ENCODE measurements at places on chromosomes 5 and 9.

DNA sequence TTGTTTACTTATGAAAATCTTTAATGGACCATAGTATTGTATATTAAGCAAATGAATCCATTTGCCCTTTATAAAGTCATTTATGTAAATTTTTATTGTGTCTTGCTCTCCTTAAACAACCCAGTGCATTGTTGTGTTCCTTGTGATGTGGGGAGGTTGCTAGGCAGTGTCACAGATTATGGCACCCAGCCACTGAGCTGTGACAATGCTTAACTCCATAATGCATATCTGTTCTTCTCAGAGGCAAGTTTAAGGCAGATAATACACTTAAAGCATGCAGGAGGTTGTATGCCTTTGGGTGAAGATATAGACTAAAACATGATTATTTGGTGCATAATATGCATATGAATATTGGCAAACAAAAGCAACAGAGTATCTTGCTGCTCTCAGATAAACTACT is 269.6 kb upstream of the RIOK2 start:
- no peak for DNase-seq

DNA sequence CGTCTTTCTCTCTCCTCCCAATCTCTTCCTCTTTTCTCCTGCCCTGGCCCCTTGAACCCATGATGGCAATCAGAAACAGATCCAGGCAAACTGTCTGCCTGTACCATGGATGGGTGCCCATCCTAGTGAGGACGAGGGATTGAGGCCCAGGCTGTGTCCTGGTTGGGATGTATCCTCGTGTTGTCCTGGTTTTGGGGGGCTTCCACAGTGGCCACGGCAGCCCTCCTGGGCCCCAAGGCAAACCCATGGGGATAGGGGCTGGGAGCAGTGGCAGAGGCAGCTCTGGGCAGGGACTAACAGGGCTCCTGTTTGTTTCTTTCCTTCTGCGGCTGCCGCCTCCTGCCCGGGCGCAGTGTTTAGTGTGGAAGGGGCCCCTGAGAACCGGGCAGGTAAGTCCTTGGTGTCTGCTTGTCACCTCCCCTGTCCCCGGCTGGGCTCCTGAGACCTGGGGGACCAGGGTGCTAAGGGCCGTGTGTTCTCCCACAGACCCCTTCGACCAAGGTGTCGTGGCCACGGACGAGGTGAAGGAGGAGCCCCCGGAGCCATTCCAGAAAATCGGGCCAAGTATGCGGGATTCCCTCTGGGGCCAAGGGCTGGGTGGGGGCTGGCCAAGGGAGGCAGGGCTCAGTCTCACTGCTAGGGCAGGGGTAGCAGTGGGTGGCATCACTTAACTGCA is 70.0 kb downstream of the AMBP start:
- no peak for DNase-seq

GRCh38 chr9:131447148-131447547 is 53.3 kb downstream of the PRRC2B start:
- no peak for DNase-seq

DNA sequence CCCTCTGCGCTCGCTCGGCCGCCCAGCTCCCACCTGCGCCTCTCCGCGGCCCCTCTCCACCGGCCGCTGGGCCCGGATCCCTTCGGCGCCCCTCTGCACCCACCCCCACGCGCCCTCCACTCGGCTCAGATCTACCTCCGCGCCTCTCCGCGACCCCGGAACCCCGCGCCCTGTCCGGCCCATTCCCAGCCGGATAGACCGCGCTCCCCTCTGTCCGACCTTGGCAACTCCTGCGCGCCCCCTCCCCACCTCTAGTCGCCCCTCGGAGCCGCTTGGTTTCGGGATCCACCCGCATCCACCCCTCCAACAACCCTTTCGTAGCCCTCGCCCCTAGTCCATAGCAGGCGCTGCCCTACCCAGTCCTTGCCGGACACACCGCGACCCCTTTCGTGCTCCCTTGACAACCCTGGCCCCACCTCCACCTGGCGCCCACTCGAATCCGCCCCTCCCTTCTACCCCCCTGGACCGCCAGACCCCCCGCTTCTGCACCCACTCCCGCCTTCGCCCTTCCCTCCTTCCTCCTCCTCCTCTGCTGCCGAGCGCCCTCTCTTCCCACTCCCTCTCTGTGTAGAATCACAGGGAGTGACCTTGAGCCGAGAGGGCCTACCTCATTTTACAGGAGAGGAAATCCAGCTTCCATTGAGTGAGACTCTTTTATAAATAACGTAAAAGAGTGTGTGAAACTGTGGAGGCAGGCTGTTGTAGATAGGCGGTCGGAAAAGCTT is 525 bp upstream of the AK3 start:
- no peak for DNase-seq

DNA sequence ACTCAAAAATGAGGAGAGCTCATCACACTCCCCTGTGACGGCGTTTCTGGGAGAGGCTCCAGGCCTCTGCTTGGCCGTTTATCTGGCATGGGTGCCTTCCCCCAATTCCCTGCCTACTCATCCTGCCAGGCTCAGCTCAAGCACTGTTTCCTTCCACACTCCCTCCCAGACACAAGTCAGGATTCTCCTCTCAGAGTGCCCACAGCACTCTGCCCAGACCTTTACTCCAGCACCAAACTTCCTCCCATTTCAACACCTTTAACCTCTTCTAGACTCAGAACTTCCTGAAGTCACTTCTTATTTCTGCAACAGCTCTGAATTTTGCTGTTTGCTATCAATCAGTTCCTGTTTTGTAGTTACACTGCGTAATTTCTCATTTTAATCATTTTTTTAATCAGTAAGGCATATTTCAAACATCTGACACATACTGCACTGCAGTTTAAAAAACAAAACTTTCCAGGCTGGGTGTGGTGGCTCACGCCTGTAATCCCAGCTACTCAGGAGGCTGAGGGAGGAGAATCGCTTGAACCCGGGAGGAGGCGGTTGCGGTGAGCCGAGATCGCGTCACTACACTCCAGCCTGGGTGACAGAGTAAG is 16.0 kb downstream of the TRMO start:
- DNase-seq, result no peak

- DNase-seq, result no peak
Observed at GRCh38 chr5:66209350-66209749, 65.2 kb downstream of the SREK1 start.

DNA sequence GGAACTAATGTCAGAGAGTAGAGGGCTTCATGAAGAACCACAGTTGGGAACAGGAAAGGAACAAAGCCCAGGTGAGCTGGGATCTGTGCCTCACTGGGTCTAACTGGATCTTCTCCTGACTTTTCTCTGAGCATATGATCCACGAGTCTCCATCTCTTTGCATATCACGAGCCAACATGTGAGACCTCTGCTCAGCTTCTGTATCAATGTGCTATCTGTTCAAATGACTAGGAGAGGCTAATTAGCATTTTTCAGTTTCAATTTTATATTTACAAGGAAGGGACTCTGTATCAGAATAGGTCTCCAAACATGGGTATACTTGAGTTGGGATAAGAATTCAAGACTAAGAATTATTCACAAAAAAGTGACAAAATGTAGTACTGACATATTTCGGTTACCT is 73.8 kb upstream of the SGCD start:
- no peak for DNase-seq

DNA sequence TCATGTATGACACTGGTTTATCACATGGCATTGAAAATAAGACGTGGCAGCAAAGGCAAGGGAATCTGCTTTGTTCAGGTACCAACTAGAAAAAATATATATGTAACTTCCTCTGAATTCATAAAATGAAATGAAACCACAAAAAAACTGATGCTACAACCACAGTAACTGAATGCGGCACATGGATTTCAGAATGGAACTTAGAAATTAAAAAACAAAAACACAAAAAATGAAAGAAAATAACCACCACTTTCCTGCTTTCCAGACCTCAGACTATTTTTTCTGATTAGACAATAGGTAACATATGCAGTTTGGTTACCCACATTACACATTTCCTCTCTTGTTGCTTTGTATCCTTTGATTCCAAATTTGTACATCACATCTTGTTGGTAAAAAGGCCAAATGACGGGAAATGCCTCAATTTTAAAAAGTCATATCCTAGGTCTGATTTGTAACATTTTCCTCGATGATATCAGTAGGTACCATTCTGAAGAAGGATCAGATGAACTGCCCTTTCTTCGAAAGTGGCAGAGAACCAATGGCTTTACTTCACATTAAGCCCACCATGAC is 18.1 kb upstream of the PDCL start:
- DNase-seq, result no peak

DNA sequence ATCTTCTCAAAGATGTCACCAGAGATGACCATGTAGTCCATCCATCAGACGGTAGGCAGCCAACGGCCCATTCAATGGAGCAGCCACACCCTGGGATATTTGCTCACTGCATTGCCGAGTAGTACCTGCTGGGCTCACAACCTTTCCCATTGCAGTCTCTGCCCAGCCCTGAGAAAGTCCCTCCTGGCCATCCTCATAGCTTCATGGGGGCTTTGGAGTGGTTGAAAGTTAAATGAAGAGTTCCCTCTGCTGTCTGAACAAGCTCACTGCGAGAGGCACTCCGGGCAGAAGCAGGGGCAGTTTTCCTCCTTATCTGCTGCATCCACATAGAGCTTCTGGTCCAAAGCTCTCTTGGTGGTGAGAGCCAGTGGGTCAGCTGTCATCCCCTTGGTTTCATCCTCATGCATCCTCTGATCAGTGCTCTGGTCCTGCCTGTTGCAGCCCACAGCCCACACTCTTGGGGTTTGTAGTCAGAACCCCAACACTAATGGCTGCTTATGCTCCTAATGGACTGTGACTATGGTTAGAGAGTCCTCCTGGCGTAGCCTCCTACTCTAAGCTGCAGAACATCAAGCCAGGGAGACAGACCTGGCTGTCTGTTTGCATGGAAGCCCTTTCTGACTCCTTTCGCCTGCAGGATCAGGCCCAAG is 23.3 kb downstream of the TNFSF8 start:
- DNase-seq, result peak; percentile 68

DNA sequence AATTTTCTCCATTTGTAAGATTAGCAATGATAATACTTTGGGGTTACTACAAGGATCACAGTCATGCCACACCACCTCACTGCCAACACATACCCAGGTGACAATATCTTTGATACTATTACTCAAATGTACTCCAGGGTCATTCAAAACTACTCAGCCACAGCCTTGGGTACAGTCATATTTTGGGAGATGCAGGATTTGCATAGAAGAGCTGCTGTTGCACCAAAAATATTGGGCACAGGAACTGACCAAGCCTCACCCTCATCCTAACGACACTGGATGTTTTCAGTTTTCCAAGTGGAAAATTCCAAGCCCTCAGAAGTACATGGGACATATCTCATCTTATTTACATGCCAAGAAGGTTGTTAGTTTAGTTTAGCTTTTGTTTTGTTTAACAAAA is 120.9 kb upstream of the C6 start:
- DNase-seq, result no peak

- DNase-seq, result no peak
Observed at GRCh38 chr5:105413406-105413990, 1850.9 kb upstream of the NUDT12 start.

GRCh38 chr5:173884402-173885053 is 3.6 kb upstream of the CPEB4 start:
- no peak for DNase-seq

GRCh38 chr5:120239086-120239485 is 225.0 kb upstream of the PRR16 start:
- DNase-seq, result no peak

GRCh38 chr5:5665225-5666075 is 243.0 kb downstream of the ICE1 start:
- DNase-seq, result no peak

GRCh38 chr5:766666-767431 is 17.7 kb downstream of the ZDHHC11B start:
- no peak for DNase-seq

- no peak for DNase-seq
Observed at GRCh38 chr5:118953652-118954005, 34.7 kb downstream of the DTWD2 start.

DNA sequence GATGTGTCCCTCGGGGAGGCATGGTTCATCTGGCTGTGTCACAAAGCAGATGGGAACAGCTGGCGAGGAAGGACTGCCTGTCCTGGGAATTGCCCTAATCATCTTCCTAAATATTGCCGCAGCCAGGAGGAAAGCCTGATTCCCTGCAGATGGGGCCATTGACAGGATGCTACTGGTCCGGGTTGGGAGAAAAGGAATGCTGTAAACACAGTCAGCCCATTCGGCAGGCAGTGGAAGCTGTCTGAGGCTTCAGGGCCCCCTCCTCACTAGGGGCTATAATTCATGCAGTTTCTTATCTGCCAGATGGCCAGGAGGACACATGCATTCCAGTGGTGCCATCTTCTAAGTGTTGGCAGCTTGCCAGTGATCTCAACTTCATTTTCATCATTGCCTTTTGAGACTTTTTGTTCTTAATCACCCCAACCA is 110.3 kb downstream of the KCNIP1 start:
- no peak for DNase-seq

DNA sequence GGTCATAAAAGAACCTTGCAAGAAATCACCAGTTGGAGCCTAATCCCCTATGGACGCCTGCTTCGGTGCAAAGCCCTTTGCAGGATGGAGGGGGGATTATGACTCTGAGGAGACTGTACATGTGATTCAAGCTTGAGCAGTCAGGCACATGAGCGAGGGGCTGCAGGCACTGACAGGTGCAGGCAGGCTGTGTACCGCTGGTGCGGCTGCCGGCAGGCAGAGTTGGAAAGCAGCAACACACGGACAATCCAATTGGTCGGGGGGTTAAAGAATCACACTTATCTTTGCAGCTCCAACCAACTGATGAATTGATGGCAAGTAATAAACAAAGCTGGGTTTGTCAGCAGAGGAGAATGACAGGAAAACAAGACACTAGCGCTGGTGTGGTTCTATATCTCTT is 5.7 kb downstream of the WHRN start:
- no peak for DNase-seq

DNA sequence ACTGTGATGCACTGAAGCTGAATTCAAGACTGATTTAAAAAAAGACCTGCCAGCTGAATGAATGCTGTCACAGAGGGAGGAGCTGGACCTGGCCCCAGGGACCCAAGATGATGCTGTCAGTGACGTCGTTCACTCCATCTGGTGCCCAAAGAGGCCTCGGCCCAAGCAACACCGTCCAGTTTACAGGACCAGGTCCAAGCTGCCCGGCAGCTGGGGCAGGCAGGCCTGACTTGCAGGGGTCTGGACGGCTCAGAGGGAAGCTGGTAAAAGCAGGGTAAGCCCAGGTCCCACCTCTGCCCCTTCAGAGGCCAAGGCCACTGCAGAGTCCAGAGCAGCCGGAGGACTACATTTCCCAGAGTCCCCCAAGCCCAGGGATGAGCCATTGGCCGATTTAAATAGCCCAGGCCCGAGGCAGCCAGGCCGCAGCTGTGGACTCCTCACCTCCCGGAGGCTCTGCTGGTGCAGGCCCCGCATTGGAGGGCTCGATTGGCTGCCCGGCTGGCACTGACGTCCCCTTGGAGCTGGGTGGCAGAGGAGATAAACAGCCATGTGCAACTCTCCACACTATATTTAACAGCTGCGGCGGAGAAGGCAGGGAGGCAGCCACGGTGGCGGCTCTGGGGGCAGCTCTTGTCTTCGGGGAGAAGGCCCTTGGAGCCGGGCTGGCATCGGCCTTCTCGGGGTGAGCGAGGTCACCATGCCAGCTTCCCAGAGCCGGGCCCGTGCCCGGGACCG is at the start of gene PLPP7:
Gene PLPP7 (plus strand): TSS at position 423 of the 735 bp plus-strand sequence. CDS start 275 bp downstream, at position 698.
- DNase-seq, result peak; percentile 49

DNA sequence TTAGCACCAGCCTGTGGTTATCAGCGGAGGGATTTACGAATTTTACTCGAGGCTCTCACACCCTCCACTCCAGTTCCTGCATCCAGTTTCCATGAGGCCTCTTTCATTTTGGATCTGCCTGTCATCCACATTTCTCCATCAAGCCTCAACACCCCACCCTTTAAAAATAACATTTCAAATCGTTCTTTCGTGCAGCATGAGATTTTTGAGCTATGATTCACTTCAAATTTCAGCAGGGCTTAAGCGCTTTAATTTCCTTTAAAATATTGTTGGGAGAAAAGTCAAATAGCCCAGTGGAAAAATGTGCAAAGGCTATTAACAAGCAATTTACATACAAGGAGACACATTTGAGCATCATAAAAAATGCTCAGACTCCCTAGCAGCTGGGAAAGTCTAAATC is 103.2 kb downstream of the MSX2 start:
- DNase-seq, result peak; percentile 80
